ENCODE measurements at places on chromosomes 11 and 22.
A peak's percentile ranks its signal among the peaks of the same experiment; 100 is the strongest.

DNA sequence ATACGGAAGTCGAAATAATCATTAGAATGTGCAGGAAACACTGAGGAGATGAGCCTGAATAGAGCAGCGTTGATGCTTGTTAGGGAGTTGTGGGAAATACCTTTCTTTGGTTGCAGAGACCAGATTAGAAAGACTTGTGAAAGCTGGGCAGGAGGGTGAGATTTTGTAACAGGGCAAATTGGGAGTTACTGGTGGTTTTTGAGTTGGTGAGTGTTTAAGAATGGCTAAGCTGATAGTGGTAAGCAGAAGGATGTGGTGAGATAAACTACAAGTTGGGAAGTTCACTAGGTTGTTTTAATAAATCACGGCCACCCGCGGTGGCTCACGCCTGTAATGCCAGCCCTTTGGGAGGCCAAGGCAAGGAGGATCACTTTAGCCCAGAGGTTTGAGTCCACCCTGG lies 34.4 kb downstream of the MCAM start:
- no peak for DNase-seq

DNA sequence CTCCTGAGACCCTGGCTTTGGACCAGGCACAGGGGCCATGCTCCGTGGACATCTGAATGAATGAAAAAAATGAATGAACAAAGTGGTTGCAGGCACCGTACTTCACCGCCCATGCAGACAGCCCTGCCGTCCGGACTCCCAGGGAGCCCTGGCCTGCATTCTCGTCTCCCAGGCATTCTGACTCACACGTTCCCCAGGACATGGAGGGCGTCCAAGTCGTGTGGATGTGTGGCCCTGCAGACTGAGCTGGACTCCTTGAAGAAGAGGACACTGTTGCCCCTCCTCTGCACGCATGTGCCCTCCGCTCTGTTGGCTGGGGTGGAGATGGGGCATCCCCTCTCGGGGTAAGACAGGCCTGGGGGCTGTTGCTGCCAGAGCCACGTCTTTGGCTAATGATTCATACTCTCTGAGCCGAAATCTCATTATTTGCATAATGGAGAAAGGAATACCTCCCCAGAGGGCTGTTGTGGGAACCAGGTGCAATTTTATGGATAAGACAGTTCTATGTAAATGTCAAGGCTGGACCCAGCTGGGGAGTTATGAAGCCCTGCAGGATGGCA lies 49.7 kb downstream of the RTL6 start:
- no peak for DNase-seq

DNA sequence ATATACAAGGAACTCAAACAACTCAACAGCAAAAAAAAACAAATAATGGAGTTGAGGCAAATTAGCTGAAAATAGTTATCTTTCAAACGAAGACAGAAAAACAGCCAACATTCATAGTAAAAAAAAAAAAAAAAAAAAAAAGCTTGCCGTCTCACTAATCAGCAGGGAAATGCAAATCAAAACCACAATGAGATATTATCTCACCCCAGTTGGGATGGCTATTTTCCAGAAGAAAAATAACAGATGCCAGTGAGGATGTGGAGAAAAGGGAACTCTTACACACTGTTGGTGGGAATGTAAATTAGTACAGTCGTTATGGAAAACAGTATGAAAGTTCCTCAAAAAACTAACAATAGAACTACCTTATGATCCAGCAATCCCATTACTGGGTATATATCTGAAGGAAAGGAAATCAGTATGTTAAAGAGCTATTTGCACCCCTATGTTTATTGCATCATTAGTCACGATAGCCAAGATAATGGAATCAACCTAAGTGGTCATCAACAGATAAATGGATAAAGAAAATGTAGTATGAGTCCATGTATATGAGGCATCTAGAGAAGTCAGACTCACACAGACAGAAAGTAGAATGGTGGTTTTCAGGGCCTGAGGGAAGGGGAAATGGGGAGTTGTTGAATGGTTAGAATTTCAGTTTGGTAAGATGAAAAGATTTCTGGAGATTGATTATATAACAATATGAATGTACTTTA lies 56.0 kb downstream of the USP35 start:
- DNase-seq: no peak

GRCh38 chr11:40290171-40290631 lies 1169.3 kb downstream of the LRRC4C start:
- no peak for DNase-seq

DNA sequence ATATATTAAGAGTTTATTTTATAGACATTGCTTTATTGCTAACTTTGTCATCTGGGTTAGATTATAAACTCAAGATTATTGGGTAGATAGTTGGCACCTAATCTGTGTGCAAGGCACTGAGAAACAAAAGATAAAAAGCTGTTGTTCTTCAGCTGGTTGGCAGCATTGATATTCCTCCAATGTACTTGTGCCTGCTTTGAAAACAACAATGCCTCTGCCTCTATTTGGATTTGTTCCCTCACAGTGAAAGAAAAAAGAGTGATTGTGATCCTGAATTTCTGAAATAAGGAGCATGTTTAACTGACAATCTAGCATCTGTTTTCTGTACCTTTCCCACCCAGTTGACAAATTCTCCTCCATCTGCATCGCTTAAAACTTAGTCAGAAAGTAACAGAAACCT lies 98.3 kb downstream of the TYR start:
- no peak for DNase-seq

DNA sequence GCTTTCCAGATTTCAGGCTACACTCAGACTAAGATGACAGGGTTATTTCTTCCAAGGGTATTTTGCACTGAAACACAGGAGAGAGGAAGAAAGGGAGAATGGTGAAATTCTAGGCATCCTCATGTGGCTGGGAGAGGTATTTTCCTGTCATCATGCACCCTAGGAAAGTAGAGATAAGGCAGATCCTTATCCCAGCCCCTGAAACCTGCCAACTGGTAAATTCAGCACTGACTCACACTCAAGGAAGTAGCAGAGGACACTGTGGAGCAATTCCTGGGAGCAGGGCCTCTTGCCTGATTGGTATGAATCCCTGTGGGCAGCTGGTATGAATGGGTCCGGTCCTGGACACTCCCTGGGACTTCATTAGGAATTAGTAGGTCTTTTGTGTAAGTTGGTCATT lies 37.6 kb upstream of the SLC5A1 start:
- no peak for DNase-seq

DNA sequence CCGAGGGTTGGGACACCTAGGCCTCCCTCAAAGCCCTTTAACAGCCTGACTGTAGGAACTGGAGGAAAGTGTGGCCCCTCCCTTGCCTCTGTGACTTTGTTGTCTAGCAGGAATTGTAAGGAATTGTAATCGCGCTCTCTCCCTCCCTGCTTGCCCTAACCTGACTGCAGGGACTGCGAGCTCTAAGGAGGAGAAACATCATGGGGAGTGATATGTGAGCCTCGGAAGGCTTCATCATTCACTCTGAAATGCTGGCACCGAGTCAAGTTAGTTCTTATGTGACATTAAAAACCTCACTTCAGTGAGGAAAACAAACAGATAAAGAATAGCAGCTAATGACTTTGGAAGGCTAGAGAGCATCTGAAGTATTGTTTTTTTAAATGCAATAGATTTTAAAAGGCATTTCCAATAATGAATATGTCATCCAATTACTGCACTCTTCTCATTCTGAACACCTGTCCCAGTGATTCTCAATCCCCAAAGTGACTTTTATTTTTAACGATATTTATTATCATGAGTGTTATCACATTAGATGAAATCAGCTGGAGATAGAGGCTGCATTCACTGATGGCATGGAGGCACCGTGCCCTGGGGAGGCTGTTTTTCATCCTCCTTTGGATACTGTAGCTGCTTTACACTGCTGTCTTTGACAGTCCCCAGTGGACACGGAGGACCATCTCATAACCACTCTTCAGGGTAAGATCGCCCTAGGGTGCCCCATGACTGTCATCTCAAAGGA lies 58.5 kb upstream of the NTM start:
- DNase-seq: no peak

DNA sequence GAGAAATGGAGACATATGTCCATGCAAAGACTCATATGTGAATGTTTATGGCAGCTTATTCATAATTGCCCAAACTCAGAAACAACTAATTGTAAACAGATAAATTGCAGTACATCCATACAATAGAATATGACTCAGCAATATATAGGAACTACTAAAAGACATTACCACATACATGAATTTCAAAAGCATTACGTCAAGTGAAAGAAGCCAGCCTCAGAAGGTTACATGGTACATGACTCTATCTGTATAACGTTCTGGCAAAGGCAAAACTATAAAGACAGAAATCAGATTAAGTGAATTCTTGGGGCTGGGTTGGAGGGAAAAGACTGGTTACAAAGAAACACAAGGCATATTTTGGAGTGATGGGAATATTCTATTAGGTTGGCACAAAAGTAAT lies 7.2 kb downstream of the KCTD21 start:
- no peak for DNase-seq

GRCh38 chr11:70367071-70367470 lies 31.3 kb upstream of the CTTN start:
- no peak for DNase-seq

GRCh38 chr11:67664213-67664585 lies 10.2 kb downstream of the ALDH3B2 start:
- no peak for DNase-seq

DNA sequence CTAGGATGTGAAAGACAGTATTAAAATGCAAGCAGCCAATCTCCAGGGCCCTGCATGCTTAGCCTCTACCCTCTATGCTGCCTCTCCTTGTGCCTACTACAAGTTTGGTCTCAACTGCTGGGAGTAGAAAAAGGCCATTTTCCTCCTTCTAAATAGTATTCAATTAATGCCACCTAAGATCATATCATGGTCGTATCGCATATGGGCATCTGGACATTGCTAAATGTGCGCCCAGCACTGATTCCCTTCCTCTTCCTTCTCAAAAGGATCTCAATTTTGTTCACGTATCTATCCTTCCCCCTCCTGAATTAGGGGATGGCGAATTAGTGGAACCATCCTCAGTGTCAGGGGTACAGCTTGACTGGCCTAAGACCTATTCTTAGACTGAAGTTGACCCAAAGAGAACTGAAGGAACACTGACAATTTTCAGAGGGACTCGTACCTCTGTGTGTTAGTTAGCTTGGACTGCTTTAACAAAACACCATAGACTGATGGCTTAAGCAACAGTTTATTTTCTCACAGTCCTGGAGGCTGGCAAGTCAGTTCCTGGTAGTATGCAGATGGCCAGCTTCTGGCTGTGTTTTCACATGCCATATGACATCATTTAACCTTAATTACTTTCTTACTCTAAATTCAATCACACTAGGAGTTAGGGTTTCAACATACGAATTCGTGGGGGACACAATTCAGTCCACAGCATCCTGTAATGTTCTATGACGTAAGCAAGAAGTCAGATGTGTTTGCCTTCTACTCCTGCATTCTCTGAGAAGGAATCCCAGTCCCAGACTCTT lies 8.5 kb upstream of the NUP50 start:
- no peak for DNase-seq

GRCh38 chr11:111531136-111531535 lies 9.4 kb upstream of the LAYN start:
- DNase-seq: no peak

GRCh38 chr11:117715801-117716200 lies 81.2 kb downstream of the DSCAML1 start:
- no peak for DNase-seq

DNA sequence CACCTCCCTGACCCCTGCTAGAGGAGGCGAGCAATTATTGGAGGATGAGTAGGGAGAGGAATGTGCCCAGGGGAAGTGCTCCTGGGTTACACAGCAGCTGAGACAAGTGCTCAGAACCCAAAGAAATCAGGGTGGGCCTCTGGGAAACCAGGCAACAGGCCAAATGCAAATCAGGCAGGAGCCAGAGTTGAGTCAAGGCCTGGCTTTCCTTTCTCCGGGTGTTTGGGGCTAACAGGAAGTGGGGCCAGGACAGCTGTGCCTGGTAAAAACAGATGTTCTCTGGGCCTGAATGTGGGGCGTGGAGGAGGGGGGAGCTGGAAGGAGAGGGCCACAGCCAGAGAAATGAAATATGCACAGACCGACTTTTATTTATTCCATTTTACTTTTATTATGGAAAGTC lies 22.0 kb downstream of the MFNG start:
- no peak for DNase-seq

- DNase-seq: peak; percentile 37
Measured at GRCh38 chr22:46367707-46368191, 32.2 kb downstream of the TRMU start.

GRCh38 chr11:40204228-40204627 lies 1255.2 kb downstream of the LRRC4C start:
- DNase-seq: no peak

- no peak for DNase-seq
Measured at GRCh38 chr22:38401336-38402084, 53.5 kb downstream of the KCNJ4 start.

GRCh38 chr11:30479899-30480298 lies 106.3 kb downstream of the MPPED2 start:
- no peak for DNase-seq

DNA sequence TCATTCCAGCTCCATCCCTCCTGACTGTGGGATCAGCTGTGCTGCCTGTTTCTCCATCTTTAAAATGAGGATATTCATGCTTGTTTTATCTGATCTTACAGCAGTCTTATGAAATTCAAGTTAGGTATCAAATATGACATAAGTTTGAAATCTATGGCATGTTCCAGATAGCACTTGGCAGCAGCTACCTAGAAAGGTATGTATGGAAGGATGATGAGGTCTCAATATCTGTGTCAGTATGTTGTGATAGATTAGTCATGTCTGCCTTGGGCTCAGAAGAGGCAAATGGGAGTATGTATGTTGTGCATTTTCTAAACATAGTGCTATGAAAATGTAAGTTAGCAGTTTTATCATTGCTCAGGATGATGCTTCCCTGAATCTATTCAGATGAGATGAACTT lies 122.1 kb downstream of the NAV2 start:
- no peak for DNase-seq

DNA sequence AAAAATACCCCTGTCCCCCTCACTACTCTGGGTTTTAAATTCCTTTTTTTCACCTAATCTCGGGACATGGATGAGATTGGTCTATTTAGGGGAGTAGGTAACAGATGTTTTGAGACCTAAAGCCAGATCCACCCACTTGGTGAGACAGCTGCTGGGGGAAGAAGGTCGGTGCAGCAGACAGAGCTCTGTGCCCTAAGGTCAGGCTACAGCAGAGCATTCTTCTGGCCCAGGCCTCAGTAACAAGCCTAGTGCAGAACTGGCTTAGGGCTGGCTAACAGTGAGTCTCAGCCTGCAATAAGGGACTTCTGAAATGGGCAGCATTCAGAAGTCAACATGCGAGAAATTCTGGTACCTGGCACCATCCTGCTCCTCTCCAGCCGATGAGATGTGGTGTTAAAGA lies 444.9 kb upstream of the KIRREL3 start:
- no peak for DNase-seq

Data from activated T-helper 1 cell treated with anti-CD3 and anti-CD28 coated beads, Interleukin-2, amount 50 U/mL, for 16 hours (primary cell).